ENCODE measurements at places on chromosomes 4 and X. TPM values are rescaled to one million over a fixed set of nuclear protein-coding genes. Genes with fewer than 3 reads are reported as not detected.

The ARMCX5 gene
- 9.0 TPM for total RNA-seq

The TMEM47 gene
- not detected for total RNA-seq

DNA sequence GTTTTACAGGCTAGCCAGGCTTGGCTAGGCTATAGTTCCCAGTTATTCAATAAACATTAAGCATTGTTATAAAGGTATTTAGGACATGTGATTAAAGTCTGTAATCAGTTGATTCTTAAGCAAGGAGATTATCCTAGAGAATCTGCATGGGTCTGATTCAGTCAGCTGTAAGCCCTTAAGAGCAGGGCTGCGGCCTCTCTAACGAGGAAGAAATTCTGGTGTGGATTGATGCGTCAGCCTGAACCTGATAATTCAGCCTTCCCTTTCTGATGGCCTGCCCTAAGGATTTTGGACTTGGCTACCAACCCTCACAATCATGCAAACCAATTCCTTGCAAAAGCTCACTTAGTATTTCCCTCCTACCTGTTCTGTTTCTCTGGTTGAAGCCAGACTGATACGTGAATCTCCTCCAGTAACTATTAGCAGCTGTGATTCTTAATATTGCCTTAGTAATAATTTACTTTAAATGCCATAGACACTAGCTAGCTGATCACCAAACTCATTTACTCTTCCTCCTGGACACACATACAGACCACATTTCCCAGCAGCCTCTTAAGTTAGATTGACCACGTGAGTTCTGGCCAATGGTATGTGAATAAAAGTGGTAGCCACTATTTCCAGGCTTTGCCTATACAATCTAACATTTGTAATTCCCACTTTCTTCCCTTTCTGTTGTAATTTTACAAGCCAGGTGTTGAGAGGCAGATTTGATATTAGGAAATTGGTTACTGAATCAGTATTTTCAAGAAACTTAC is 678.0 kb upstream of the INTU start:
- no peak for DNase-seq
- H3K27ac ChIP-seq: no peak overlapping the region
- no peak overlapping the region for H3K4me3 ChIP-seq

DNA sequence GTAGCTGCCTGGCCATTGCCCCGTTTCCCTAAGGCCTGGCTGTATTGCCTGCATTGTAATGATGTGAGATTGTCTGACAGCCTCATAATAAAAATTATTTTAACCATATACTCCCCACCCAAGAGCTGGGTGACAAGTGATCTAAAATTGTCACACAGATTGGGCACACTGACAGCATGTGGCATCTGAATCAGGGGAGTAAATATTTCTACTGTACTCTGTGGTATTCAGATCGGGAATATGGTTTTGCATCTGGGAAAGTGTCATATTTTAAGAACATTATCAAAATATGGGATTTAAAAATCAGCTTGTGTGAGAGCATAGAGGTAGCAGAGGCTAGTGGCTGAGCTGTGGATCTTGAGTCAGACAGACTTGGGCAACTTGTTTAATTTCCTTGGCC is 135.8 kb upstream of the PDLIM3 start:
- H3K27me3 ChIP-seq: no peaks in the 10 kb centered on the region
- no peaks in the 10 kb centered on the region for H3K36me3 ChIP-seq
- H3K4me3 ChIP-seq: no peak overlapping the region
- no peak for DNase-seq
- H3K4me1 ChIP-seq: peaks cover 1% of the 10 kb centered on the region

- H3K36me3 ChIP-seq: no peaks in the 10 kb centered on the region
- no peaks in the 10 kb centered on the region for H3K27me3 ChIP-seq
- no peak for DNase-seq
- H3K4me1 ChIP-seq: no peaks in the 10 kb centered on the region
- no peak overlapping the region for H3K4me3 ChIP-seq
Observed at GRCh38 chrX:66914080-66914479, 275.2 kb upstream of the EDA2R start.
